ENCODE measurements at places on chromosomes 1 and 21. TPM values are rescaled to one million over a fixed set of nuclear protein-coding genes. Genes with fewer than 3 reads are reported as not detected.

The PLD5 gene
- not detected for total RNA-seq

The RABGGTB gene
- 111 TPM for total RNA-seq

The LEFTY1 gene
- total RNA-seq, result not detected

The HRNR gene
- under 0.01 TPM for total RNA-seq

The ZBTB37 gene
- total RNA-seq, result 1.6 TPM

The C1QTNF12 gene
- not detected for total RNA-seq

The FCRL2 gene
- not detected for total RNA-seq

The UMODL1 gene
- not detected for total RNA-seq

The NBPF10 gene
- 0.84 TPM for total RNA-seq

The ALDH9A1 gene
- total RNA-seq, result 144 TPM

The SLC2A5 gene
- total RNA-seq, result 6.9 TPM

The LRRC53 gene
- total RNA-seq, result not detected

The PDE4B gene
- total RNA-seq, result 9.0 TPM

The CASZ1 gene
- total RNA-seq, result 0.20 TPM

The UBQLN4 gene
- total RNA-seq, result 19.6 TPM

The PARP1 gene
- 152 TPM for total RNA-seq

The RPL22 gene
- total RNA-seq, result 306 TPM

The LRRN2 gene
- total RNA-seq, result not detected

The TEKT2 gene
- total RNA-seq, result 0.20 TPM

Measured in RPMI7951 (cell line).